DMS79 treated with DMSO at 0.1 percent for 48 hours (cell line): ENCODE measurements at places on chromosomes 4 and X.

DNA sequence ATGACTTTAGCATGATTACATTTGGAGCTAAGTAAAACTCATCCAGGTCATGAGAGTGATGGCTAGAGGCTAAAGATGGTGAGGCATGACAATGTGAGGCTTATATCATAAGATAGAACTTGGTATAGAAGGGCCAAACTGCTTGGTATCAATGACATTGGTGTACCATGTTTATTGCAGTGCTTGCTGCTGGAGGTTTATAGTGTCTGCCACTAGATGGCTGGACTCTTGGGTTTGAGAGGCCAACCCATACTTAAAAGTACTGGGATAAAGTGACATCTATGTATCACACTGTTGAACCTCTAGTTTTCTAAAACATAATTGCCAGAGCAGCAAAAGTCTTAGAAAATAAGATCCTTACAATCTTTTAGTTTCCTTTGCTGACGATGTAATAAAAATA is 83.0 kb upstream of the TACR3 start:
- DNase-seq: no peak

- peak; percentile 93 for DNase-seq
Observed at GRCh38 chrX:108270739-108271396, 167.4 kb downstream of the COL4A6 start.

DNA sequence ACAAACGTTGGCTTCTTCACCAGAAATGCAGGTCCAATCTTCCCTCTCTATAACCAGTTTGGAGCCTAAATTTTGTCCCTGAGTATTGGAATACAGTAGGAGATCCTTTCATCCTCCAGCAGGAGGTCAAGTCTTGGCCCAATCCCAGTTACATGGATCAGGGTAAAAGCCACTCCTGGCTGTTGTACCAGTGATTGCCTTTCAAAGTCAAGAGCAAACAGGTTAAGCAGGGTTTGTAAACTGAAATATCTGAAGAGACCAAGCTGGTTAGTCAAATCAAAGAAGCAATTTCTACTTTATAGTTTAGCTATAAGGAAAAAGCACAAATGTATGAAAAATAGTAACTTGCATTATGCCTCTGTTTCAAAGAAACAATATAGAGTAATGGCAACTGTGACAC is 329.4 kb downstream of the NAF1 start:
- no peak for DNase-seq

GRCh38 chr4:127829014-127829413 is 46.9 kb downstream of the HSPA4L start:
- DNase-seq: no peak

- no peak for DNase-seq
Observed at GRCh38 chr4:184475096-184475461, 729 bp upstream of the IRF2 start.

- DNase-seq: no peak
Observed at GRCh38 chr4:78749972-78750727, 26.0 kb upstream of the BMP2K start.

DNA sequence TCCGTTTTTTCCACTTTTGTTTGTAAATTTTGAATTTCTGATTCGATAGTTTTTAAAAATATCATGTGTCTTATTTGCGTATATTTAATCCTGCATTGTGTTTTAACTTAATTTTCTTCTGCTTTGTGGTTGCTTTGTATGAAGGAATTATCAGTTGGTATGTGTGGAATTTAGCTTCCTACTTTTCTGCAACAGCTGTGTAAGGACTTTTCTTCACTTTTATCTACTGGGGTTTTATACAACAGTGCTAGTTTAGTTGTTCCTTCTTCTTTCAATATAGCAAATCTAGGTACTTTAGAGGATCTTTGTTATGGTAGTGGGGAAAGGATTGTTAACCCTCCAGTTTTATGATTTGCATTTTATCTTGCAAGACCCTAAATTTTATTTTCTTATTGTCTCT is 410.3 kb downstream of the CCSER1 start:
- DNase-seq: no peak

- no peak for DNase-seq
Observed at GRCh38 chr4:105896461-105896942, 1.2 kb downstream of the NPNT start.

DNA sequence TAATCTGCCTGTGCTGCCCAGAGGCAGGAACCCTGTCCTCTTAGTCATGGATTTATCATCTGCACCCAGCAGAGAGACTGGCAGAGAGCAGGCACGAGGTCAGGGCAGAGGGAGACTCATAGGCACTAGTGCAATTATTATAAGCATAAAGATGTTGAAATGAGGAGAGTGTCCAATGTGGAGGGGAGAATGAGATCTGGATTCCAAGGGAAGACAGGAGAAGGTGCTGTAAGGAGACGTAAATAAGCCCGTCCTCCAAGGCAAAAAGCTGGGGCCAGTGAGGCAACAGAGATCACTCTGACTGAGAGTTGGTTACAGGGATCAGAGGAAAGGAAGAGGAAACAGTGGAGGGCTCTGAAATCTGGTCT is 406.2 kb downstream of the MAPK10 start:
- DNase-seq: no peak

- DNase-seq: no peak
Observed at GRCh38 chrX:40146262-40147125, 48.7 kb upstream of the BCOR start.

GRCh38 chr4:41745292-41746024 is 3.1 kb downstream of the PHOX2B start:
- no peak for DNase-seq

DNA sequence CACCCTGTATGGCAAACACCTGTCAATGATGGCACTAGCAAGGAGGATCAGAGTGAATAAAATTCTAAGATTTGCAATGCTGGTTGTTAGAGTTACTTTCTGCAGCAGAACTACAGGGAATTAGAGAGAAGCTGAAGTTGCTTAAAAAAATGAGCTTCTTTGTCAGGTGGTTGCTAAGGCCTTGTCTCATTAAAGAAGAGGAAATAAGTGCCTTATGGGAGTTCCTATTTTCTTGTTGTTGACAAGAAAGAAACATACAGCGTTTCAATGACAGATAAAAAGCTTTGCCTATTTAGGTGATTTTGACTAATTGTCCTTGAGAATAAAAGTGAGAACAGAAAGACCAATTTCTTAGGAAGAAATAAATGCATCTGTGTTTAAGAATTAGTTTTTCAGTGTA is 106.0 kb upstream of the ARHGAP24 start:
- DNase-seq: no peak

- DNase-seq: no peak
Observed at GRCh38 chr4:111689214-111689613, 456.0 kb upstream of the FAM241A start.

DNA sequence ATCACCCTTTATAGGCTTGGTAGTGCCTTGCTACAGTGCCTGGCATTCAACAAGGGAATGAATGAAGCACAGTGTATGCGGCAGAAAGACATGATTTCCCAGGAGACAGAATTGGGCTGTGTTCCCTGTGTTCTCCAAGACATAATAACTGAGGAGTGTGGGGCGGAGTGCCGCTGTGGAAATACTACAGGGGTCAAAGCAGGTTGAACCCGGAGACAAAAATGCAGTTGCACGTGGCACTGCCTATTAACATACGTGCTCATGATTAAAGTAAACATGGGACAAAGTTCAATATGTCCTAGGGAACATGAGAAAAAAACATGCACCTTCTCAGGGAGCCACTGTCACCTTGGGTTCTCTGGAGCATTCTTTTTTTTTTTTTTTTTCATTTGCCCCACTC is 820.8 kb downstream of the RPA4 start:
- no peak for DNase-seq

DNA sequence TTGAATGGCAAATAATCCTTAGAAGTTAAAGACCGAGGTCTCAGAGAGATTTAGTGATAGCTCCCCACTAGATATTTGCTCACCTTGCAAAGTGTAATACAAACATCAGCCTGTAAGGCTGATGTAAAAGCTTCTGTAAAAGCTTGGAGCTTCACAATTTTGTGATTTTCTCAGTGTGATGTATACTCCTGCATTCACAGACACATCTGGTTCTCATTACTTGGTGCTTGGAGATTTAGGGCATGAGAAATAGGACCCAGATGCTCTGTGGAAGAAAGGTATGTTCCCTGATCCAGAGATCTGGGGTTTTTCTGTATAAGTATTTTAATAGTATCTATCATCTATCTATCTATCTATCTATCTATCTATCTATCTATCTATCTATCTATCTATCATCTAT is 1664.3 kb downstream of the C4orf33 start:
- no peak for DNase-seq

DNA sequence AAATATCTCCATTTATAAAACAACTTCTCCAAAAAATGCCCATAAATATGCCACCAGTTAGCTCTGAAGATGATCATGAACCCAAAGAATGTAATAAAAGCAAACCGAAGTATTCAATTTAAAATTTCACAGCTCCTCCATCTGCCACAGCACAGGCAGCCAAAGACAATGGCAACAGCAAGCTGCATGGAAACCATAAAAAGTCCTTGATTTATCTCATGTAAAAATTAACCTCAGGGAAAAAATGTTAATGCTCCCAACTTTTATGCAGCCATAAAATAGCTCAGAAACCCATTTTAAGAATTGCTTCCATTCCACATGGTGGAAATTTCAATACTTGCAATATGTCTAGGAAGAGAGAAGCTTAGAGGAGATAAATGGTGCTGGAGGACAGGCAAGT is 132.3 kb upstream of the ARHGEF9 start:
- no peak for DNase-seq

GRCh38 chrX:97876697-97877407 is 993.1 kb downstream of the RPA4 start:
- no peak for DNase-seq

DNA sequence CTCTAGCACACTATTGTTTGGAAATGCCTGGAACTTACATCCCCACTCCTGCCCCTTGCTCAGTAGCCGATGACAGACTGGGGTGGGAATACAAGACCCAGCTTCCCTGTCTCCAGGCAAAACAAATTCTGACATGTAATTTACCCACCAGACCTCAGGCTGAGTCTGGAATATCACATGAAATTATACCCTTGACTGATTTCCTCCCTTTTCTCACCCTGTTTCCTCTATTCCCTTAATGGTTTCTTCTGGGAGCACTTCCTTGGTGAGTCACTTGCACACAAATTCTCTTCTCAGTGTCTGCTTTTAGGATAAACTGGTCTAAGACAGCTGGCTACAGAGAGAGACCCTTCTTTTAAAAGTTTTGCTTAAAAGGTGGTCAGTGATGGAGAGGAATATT is 65.8 kb upstream of the DIPK2B start:
- DNase-seq: no peak

GRCh38 chrX:46670316-46670715 is 88.6 kb downstream of the SLC9A7 start:
- DNase-seq: no peak

- no peak for DNase-seq
Observed at GRCh38 chr4:116391020-116391419, 694.4 kb downstream of the TRAM1L1 start.
